ENCODE measurements at places on chromosomes 3 and 15.

DNA sequence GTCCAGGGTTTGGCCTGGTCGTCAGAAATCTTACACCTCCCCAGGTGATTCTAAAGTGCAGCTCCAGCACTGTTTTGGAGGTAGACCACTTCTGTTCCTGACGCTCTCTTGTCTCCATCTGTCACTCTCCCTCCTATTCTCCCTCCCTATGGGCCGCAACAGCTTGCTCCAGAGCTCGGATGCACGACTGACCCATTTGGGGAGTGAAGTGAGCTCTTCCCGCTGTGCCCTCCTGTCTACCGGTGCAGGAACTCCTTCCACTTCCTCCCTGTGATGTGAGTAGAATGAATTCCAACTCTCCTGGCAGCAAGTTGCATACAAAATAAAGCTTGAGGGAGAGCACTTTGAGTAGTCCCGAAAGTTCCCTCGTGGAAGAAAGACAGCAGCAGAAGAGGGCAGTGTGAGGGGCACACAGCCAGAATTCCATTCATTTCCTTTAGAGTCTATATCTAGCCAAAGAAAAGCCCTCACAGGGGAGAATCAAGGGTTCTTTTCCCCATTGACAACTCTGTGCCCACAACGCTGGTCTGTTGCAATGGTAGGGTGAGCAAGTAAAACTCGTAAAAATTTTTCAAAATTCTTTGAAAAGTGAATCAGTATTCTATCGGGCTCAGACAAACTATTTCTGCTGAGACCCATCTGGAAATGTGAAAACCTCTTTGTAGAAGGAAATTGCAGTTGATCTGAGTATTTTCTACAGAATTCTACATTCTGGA, 39.9 kb upstream of the BDH1 start:
- DNase-seq, result no peak

- no peak for DNase-seq
These were observed 727.1 kb upstream of the NECTIN3 start for GRCh38 chr3:110344487-110344886.

- DNase-seq, result no peak
These were observed 185.2 kb upstream of the ZNF385D start for GRCh38 chr3:21936207-21936606.

GRCh38 chr15:41323611-41324010, 8.8 kb downstream of the OIP5 start:
- DNase-seq, result no peak

DNA sequence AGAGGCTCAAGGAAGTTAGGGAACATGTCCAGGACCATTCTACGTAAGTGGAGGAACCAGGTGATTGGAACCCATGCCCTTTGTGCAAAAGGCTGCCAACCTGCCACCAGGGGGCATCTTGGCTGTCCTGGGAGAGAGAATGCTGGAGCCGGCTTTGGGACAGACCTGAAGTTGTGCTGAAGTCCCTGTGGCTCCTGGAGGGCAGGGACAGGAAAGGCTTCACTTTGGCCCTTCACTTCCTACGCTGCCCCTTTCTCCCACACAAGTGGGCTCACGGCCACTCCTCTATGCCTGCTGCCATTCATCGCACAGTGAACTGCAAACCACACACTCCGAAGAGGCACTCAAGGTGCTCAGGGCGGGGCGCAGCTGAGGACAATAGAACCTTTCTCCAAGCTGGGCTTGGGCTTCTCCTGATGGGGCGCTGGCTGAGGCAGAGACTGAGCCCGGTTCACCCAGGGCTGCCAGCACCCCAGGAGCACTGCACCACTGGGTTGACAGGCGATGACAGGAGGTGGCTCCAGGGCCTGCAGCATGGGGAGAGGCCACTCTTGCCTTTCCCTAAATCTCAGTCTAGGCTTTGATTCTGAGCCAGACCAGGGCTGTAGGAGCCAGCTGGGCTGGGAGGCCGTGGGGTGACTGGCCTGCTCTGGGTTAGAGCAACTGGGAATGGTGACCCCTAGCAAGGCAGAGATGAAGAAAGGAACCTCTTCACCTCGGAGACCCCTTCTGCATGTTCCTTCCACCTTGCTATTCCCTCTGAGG, 8.4 kb downstream of the SHF start:
- no peak for DNase-seq

DNA sequence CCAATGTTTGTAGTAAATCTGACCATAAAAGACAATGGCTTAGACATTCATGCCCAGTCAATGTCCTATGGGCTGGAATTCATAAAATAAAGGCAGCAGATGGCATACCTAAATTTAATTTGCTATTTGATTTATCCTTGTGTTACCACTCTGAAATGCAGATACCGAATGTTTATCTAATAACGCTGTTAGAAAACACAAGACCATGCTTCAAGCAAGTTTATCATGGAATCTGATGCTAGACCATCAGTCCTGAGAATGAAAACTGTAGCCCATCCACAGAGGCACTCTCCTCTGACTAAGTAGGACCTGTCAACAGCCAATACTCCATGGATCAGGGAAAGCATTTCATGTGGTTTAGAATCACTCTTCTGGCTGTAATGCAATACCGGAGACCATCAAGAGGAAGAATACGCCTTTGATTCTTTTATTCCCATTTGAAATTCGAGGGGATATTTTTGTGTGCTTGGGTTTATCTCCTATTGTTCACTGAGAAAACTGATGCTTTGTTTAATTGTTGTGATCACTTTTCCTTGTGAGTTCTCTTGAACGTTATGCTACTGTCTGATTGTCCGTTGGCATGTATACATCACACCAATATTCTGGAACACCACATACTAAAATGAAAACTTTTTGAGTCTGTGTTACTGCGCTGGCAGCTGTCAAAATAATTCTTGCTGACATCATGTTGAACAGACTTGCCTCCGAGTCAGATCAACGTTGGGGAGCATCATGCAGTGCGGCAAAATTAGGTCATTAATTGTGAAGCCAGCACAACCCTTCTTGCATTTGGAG, 12.1 kb upstream of the CPB1 start:
- no peak for DNase-seq

DNA sequence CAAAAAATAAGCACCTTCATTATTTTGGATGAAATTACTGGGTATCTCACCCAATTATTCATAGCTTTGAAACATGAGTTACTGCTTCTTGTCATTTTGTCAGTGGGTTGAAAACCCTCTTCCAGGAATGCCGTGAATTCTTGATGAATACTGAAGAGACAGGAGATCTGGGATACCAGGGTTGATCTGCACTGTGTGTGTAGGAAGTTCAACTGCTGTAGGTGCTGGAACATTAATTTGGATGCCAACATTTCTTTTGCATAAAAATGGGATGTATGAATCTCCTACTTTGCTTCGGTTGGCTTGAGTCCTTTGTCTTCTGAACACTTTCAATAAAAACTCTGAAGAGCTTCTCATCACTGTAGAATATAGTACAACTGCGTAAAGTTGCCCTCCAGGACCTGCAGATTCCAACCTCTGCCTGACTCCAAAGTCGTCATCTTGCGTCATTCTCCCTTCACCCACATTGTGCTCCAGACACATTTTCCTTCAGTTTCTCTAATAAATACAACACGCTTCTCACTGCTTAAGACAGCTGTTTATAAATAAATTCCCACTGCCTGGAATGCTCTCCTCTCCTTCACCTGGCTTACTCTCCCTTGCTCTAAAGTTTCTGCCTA, 312.7 kb upstream of the TGFBR2 start:
- no peak for DNase-seq

GRCh38 chr3:114660124-114660523, 366.3 kb downstream of the TIGIT start:
- no peak for DNase-seq

DNA sequence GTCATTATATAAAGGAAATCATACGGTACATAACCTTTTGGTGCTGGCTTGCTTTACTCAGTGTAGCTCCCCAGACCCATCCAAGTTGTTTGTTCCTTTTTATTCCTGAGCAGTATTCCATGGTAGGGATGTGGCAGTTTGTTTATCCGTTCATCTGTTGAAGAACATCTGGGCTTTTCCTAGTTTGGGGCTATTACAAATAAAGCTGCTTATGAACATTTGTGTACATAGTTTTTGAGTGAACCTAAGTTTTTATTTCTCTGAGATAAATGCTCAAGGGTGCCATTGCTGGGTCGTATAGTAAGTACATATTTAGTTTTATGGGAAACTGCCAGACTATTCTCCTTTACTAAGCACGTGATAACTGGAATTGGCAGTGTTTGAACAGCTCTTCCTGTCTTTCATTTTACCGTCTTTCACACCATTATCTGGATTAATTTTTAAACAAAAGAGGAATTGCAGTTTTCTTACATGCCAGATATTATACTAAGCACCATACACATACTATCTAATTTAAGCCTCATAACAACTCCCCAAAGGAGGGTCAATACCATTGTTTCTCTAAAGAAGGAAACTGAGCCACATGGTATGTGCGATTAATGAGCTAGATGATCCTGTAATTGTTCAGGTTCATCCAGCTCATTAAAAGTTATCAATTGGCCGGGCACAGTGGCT, 85.6 kb downstream of the PTPRG start:
- DNase-seq, result no peak

DNA sequence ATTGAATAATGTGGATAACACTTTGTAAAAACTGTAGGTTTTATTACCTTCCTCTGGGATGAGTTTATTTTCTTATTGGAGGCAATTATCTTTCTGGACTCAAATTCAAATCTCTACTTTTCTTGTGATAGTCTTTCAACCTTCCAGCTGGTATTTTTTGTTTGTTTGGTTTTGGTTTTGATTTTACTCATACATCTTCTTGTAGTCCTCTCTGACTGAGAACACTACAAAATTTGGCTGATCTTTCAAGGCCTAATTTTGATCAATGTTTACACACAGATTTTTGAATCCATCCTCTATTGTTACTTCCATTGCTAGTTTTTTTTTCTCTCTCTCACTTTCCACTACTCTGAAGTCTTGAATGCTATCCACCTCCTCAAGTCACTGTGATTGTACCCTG, 303.8 kb upstream of the NECTIN3 start:
- DNase-seq, result no peak

GRCh38 chr15:40968290-40969085, 15.2 kb downstream of the CHAC1 start:
- DNase-seq, result no peak

- no peak for DNase-seq
These were observed 31.9 kb upstream of the ZNF280D start for GRCh38 chr15:56765251-56765650.

DNA sequence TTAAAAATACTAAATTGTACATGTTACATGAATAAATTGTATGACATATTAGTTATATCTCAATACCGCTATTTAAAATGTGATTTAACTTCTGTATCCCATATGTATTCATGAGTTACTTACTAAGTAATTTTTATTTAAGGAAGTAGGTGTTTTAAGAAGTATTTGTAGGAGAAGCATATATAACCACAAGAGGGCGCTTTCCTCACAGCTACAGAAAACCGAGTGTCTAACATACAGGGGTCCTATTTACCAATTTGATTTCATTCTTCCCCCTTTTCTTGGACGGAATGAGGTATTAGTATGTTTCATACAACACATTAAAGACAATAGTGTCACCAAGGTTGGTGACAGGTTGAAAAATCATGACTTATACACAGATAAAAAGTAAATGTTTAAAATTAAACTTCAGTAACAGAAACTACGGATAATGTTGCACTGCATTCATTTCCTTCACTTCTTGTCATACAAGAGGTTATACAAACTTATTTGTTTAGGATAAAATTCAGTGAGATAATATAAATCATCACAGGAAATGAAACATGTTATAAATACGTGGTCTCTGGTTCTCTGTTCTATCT, 253.6 kb downstream of the MAGI1 start:
- DNase-seq, result no peak

GRCh38 chr3:171454041-171454440, 6.2 kb downstream of the TNIK start:
- no peak for DNase-seq

GRCh38 chr3:39108200-39108710, 775 bp downstream of the TTC21A start:
- DNase-seq, result no peak

- DNase-seq, result no peak
These were observed 60.9 kb downstream of the SCN10A start for GRCh38 chr3:38755130-38755529.

DNA sequence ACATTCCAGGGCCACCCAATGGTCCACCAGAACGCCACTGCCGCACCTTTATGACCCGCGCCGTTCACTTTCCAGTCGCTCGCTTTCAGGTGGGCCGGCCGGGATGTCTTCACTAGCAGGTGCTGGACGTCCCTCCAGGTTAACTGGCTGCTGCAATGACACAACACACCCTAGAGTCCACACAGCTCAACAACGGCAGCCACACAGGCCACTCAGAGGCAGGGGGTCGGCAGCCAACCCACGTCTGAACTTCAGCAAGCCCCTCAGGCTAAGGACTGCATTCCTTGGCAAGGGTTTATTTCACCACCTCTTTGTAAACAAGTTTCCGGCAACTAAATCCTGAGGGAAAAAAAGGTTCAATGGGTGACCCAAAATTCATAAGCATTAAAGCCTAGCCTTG, 89.2 kb upstream of the SNRPA1 start:
- DNase-seq, result no peak

DNA sequence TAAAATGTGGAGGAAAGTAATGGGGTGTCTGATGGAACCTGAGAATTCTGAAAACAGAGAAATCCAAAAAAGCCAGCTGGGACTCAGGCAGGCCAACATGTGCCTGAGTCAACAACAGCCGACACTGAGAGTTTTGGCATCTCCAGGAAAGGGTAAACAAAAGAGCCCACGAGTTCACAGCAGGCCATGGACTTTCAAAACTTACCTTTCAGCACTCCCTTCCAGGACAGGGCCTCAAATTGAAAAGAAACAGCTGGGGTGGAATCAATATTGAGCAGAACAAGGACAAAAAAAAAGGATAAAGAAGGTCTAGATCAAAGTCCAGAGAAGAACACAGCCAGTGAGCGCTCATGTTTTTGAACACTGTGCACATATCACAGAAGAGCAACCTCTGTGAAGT, 735.4 kb upstream of the GRM7 start:
- DNase-seq, result no peak

DNA sequence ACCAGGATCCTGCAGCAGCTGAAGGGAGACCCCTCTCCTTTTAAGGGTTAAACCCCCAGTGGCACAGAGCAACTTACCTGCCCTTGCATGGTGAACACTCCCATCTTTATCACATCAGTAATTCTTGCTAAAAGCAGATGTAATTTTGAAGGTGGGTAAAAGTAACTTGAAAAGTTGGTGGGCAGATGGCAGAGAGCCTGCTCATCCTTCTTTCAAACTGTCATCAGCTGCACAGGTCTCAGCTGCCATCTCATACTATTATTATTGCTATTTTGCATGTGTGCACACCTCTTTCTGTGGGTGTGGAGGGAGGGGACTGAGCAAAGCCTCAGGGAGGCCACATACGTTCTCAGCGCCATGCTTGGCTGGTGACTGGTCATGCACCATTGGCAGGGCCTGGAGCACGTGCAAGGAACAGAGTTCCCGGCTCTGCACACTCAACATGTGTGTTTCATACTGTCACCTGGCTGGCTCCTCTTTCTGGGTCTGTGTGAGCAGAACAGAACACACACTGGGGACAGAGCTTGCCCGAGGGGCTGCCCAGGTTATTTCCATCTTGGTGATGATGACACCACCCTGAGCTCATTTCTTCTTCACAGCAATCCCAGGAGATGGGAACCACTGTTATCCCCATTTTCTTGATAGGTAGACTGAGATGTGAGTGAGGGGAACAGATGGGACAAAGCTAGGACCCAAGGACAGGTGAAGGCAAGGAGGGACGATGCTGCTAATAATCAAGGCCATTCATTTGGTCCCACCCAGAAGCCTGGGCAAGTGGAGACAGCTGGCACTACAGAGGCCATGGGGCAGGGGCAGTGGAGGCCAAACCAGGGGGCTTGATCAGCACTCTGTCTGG, 95.8 kb upstream of the KLF13 start:
- no peak for DNase-seq

Data from NCI-H187 treated with DMSO at 0.1 percent for 48 hours (cell line).